Stimulated activated CD8-positive, alpha-beta memory T cell treated with anti-CD3 and anti-CD28 coated beads, Interleukin-4, amount 100 ng/mL, for 1 hour (primary cell): ENCODE measurements at places on chromosomes 16 and 17.

- DNase-seq, result no peak
Measured at GRCh38 chr17:49406421-49407061, 8.1 kb downstream of the PHB1 start.

DNA sequence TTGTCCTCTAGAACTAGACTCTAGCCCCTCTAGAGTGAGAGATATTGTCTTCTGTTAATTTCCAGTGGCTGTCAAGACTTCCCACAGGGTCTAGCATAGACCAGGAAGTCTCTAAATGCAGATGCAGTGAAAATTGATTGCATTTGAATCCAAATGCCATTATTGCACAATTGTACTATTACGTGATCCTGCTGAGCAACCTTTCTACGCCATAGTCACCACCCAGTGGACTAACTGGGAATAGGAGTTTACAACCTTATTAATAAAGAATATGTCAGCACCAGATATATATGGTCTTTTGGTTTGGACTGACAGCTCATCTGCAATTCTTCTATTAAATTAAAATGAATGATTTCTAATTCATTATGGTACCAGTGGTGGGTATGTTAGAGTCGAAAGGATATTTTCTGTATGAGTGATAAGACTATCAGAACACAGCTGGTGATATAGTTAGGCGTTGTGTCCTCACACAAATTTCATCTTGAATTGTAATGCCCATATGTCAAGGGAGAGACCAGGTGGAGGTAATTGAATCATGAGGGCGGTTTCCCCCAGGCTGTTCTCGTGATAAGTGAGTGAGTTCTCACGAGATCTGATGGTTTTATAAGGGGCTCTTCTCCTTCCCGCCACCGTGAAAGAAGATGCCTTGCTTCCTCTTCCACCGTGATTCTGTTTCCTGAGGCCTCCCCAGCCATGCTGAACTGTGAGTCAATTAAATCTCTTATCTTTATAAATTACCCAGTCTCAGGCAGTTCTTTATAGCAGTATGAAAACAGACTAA lies 138.9 kb upstream of the CA10 start:
- DNase-seq, result no peak

- no peak for DNase-seq
Measured at GRCh38 chr16:14035092-14035491, 36.0 kb upstream of the MRTFB start.

DNA sequence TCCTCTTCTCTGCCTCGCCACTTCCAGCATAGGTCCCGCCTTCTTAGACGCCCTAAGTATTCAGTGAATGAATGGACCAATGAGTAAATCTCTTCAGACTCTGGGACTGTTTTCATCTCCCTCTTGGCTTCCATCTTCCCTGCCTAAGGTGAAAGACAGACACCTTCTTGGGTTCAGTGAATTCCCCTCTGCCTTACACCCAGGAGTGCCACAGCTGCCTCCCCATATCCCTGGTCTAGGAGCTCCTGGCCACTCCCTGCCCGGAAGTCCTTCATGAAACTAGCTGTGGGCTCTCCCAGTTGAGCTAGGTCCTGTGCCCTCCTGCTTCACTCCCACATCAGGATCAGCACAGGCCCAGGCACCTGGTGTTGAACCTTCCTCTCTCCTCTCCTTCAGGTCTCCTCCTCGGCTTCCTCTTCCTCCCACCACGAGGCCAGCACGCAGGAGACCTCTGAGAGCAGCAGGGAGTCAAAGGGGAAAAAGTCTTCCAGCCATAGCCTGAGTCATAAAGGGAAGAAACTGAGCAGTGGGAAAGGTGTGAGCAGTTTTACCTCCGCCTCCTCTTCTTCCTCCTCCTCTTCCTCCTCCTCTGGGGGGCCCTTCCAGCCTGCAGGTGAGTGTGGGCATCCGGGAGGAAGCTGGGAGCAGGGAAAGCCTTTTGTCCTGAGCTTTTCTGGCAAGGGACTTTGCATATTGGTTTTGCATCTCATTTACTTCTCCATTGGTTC lies 10.3 kb downstream of the MLLT6 start:
- DNase-seq, result no peak

- DNase-seq, result no peak
Measured at GRCh38 chr17:4944554-4945175, 3.7 kb downstream of the PFN1 start.

GRCh38 chr16:69745959-69746358 lies 8.8 kb downstream of the NOB1 start:
- no peak for DNase-seq

DNA sequence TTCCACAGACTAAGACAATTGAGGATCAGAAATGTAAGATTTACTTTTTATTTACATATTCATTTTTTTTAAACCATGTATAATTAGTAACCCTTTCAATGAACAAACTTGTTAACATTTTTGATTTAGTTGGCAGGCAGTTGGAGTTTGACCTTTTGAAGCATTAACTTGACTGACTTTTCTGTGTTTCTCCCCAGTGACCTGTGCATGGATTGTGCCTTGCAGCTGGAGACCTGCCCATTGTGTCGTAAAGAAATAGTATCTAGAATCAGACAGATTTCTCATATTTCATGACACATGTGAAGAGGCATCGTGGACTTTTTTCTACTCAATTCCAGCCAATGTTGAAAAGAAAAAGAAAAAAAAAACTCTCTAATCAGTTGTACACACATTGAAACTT lies 6.4 kb upstream of the ARL2BP start:
- no peak for DNase-seq

DNA sequence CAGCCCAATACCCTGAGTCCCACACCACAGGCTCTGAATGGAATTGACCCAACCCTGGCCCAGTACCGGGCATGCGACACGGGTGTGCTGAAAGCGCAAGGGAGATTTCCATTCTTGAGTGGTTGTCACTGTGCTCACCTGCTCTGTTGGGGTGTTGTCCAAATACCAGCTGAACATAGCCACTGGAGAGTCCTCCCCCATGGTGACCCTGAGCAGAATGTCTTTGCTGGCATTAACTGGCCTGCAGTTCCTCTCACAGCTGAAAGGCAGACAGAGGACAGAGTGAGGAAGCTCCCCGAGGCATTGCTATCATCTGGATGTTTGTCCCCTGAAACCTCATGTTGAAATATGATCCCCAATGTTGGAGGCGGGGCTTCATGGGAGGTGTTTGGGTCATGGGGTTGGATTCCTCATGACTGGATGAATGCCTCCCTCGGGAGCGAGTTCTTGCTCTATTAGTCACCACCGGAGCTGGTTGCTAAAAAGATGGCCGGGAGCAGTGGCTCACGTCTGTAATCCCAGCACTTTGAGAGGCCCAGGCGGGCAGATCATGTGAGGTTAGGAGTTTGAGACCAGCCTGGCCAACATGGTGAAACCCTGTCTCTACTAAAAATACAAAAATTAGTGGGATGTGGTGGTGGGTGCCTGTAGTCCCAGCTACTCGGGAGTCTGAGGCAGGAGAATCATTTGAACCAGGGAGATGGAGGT lies 57.3 kb upstream of the BCO1 start:
- DNase-seq, result no peak

DNA sequence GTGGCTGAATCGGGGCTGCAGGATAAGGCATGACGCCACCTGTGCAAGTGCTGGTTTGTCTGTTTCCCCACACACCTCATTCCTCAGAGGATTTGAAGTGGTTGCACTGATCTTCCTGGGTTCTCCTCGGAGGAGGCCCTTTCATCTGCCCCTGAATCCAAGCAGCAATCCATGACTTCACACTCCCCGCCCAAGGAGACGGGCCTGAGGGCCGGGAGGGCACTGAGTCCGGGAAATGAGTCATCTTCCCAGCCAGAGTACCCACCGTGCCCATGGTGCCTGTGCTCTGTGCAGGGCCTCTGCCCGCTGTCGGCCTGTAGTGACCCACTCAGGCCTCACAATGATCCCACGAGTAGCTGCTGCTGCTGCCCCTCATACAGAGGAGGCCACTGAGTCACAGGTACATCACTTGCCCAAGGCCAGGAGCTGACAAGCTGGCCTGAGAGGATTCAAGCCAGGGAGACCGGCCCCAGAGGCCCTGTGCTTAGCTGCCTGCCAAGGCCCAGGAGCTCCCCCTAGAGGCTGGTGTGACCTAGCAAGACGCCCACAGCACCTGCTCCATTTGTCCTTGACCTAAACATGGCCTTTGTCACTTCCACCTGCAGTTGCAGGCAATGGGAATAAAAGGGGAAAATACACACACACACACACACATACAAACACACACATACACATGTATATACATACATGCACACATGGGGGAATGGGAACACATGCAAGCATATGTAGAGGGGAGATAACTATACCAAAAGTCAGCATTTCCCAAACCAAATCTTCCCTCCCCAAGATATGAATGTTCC lies 240.0 kb downstream of the C16orf95 start:
- no peak for DNase-seq

- DNase-seq, result no peak
Measured at GRCh38 chr17:43015579-43015978, 6.6 kb downstream of the VAT1 start.

GRCh38 chr17:35889818-35890773 lies 9.9 kb upstream of the CCL5 start:
- no peak for DNase-seq

GRCh38 chr16:68339214-68339613 lies 28.4 kb downstream of the PRMT7 start:
- DNase-seq, result no peak

DNA sequence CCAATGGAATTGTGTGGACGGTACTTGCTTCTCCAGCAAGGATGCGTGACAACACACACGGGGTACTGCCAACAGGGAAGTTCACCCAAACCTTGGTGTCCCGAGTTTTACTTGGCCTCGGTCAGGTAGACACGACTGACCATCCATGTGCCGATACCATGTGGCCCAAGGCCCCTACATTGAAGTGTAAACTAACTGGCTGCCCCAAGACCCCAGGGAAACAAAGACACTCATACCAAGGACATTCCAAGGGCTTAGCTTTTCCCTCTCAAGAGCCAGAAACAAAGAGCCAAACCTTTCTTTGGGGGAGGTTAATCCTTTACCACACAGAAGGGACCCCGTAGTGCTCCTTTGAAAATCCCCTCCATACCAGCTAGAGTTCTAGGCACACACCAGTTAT lies 215.9 kb upstream of the TNRC6C start:
- no peak for DNase-seq

- DNase-seq, result no peak
Measured at GRCh38 chr17:83154311-83155127, 75.1 kb downstream of the METRNL start.

GRCh38 chr16:4700380-4700996 lies 7.1 kb downstream of the NUDT16L1 start:
- DNase-seq, result no peak

DNA sequence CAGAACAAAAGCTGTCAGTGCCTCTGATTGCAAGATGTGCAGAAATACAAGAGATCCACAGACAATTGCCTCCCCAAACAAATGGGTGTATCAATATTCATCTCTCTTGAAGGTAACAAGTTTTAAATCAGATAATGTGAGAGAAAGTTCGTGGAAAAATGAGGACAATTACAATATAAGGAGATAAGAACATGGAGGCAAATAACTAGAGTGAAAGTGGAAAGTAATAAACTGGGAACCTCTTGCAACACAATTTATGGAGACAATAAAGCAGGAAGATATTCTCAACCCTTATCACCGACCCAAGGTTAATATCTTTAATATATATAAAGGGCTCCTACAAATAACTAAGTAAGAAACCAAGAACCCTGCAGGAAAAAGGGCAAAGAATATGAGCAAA lies 14.2 kb upstream of the KRT19 start:
- no peak for DNase-seq

DNA sequence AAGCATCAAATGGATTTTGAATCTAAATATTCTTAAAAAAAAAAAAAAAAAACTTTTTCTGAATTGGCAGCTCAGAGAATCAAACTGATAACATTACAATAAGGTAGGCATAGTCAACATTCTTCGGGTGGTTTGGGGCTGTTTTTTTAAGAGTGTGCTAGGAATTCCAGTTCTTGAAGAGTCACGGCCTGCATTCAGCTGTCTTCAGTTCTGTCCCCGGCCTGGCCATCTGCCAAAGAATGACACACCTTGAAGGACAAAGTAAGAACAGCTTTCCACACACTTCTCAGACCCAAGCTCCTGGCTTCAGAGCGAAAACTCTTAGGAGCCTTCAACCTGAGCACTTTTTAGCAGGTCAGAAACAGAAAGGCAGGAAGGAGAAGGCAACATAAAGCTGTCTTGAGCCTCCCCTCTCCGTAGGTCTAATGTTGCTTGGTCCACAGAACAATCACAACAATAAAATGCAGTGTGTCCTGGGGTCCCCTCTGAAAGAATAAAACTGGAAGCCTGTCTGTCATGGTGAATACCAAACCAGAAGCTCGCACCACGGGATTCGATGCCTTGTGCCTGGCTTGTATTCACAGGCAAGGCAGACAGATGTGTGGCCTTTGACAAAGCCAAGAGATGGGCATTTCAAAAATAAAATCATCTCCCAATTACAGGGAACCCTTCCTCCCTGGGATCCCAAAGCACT lies 524.4 kb upstream of the ZFHX3 start:
- no peak for DNase-seq

GRCh38 chr16:15757630-15758251 lies 99.1 kb downstream of the MYH11 start:
- DNase-seq, result no peak

- no peak for DNase-seq
Measured at GRCh38 chr17:49104511-49105074, 28.0 kb upstream of the B4GALNT2 start.

GRCh38 chr17:82212331-82213250 lies at the start of gene CCDC57:
Gene CCDC57, minus strand, starts transcription at chr17:82212842. Its CDS starts 10,898 bp downstream, at chr17:82201944.
- DNase-seq, result no peak

- DNase-seq, result no peak
Measured at GRCh38 chr16:57508035-57508425, 21.7 kb upstream of the DOK4 start.

GRCh38 chr16:52537516-52537915 lies 9.4 kb downstream of the TOX3 start:
- no peak for DNase-seq

GRCh38 chr16:4330277-4330874 lies 14.5 kb downstream of the GLIS2 start:
- peak; percentile 51 for DNase-seq

- DNase-seq, result no peak
Measured at GRCh38 chr16:70160821-70161220, 12.8 kb upstream of the CLEC18C start.

- DNase-seq, result no peak
Measured at GRCh38 chr17:74759941-74760340, 11.5 kb downstream of the NHERF1 start.

DNA sequence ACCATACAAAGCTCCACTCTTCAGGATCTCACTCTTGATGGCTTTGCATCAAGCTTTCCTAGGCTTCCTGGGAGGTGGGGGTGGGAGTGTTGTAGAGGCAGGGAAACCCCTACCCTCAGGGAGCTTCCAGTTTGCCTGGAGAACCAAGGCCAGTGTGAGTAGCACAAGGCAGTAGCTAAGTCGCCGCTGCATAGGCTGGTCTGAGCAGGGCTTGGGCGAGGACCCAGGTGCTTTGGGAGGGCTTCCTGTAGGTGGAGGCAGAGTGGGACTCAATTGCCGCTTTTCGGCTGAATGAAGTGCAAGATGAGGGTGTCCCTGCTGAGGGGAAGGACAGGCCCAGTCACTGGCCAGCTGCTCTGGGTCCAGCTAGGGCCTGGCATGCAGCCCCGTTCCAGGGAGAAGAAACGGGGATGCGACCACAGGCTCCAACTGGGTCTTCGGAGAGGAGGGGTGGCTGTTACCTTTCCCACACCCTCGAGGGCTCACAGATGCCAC lies 3.9 kb downstream of the CD79B start:
- no peak for DNase-seq
